Inflammatory macrophage treated with lipopolysaccharide for 4 hours (primary cell): ENCODE measurements at places on chromosomes 3 and 15.

GRCh38 chr3:4531478-4532025, 38.4 kb downstream of the ITPR1 start:
- DNase-seq: peak; percentile 33

- DNase-seq: peak; percentile 21
These were observed 455.0 kb upstream of the THBS1 start for GRCh38 chr15:39125904-39126303.

DNA sequence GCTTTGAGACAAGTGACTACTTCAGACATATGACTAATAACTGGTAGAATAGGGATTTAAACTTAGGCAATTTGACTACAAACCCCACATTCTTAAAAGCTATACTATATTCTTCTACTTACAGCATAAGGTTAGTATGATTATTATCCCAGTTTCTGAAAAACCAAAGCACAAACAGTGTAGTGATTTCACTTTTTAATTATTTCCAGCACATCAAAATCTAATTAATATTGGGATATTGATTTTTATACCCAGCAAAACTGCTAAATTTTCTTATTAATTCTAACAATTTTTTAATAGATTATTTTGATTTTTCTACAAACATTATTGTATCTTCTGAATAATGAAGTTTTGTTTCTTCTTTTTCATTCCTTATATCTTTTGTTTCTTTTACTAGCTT, 16.9 kb downstream of the EHHADH start:
- no peak for DNase-seq

DNA sequence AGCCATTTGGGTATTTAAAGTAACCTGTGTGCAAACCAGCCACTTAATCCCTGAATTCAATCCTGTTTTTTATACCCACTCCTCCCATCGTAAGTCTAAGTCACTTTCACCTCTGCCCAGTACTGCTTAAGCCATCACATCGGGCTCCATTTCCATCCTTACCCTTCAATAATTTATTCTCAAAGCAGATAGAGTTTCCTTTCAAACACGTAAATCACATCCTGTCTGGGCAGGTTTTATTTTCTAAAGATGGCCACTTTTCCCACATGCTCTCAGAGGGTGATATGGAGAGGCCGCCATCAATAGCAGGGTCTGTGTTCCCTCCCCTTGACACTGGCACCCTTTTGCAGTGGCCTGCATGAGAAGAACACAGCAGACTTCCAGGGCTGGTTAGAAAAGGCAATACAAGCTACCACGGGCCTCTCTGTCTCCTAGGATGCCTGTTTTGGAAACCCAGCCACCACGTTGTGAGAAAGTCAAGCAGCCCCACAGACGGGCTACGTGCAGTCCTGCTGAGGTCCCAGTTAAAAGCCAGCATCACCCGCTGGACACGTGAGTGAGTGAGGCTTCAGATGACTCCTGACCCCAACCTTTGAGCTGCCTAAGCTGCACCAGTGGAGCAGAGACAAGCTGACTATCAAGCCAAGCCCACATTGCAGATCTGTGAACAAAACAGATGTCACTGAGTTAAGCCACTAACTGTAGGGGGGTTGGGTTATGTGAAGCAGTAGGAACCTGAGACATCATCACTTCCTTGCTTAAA, 241.8 kb upstream of the SLCO3A1 start:
- DNase-seq: no peak

DNA sequence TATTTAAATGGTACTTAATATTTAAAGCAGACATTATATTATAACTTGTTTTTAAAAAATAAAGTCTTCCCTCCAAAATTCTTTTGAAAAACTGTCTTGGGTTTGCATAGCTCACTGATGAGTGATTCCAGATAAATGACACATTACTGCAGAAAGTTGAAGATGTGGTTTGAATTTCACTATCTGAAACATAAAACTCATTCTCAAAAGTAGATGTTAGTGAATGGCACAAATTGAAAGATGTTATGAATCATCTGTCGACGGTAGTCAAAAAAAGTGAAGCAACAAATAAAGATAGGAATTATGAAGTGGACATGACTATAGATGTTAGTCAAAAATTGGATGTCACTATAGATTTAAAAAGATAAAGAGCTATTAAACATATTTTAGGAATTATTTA, 280.5 kb downstream of the GAP43 start:
- no peak for DNase-seq

GRCh38 chr15:68299436-68299835, 21.9 kb downstream of the FEM1B start:
- no peak for DNase-seq

- DNase-seq: no peak
These were observed 32.5 kb upstream of the ICE2 start for GRCh38 chr15:60511351-60512031.

GRCh38 chr15:63067306-63067705, 24.8 kb downstream of the TPM1 start:
- peak; percentile 6 for DNase-seq

DNA sequence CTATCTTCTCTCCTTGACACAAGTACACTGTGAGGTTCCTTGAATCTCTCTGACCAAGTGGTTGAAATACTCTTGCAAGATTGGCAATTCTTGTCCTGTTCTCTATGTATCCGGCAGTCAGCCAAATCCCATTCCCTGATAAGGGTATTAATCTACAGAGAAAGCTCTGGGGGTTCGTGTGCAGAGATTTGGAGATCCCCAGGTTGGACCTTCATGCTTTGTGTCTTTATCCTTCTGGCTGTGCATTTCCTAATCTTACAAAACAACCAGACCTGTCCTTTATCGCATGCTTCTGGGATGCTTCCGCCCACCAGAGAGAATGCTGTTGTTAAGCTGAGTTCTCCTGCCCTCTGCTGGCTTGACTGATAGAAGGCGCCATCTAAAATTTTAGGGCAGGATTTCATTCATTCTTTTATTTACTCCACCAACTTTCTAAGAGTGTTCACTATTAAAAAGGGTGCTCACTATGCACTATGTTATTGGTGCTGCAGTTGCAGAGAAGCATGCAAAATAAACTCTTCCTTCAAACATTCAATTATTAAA, 8.6 kb upstream of the SST start:
- DNase-seq: peak; percentile 56

DNA sequence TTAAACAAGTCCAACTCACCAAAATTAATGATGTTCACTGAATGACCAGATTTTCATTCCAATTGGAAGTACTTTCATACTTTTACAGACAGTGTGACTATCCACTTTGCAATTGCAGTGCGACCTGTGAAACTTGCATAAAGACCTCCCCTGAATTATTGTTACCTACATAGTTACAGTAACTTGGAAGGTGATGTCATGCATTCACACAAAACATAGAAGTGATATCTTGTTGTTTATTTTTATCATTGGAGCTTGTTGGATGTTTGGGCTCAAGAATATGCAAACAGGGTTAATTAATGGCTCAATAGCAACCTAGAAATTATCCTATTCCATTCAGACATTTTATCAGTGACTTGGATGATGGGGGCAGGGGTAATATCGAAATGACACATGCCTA, 470.9 kb downstream of the MECOM start:
- DNase-seq: no peak

- peak; percentile 36 for DNase-seq
These were observed 529 bp upstream of the DLEC1 start for GRCh38 chr3:38038447-38038911.

- DNase-seq: no peak
These were observed 85.7 kb downstream of the SPATA16 start for GRCh38 chr3:173055228-173055933.

DNA sequence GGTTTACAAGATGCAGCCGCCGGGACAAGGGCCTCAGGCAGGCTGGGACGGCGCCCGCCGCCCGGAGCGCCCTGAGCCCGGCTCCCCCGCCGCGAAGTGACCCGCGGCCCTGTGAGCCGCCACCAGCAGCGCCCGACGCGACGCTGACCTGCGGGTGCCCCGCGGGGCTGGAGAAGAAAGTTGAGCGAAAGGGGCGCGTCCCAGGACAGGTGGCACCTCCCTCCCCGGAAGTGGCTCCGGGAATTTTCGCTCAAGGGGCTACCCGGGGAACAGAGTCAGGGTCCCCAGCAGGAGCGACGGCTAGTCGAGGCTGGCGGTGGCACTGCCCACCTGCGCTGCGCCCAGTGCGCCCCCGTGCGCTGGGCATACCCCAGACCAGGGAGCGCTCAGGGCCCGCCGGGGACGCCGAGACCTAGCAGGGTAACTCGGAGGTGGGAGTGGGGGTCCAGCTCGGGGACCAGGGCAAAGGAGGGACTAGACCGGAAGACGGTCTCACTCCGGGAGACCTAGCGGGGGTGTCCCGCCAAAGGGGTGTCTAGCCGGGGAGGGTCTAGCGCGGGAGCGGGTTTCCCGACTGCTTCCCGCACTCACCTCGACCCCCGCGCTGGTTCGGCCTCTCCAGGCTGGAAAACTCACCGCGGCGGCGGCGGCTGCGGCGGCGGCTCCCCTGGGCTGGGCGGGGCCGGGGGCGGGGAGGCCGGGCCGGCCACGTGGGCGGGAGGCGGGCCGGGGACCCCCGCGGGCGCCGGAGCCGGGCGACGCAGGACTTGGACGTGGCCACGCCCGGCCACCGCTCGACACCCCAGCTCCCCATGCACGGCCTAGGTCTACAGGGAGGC, 18.4 kb downstream of the SPATA12 start:
- DNase-seq: no peak

DNA sequence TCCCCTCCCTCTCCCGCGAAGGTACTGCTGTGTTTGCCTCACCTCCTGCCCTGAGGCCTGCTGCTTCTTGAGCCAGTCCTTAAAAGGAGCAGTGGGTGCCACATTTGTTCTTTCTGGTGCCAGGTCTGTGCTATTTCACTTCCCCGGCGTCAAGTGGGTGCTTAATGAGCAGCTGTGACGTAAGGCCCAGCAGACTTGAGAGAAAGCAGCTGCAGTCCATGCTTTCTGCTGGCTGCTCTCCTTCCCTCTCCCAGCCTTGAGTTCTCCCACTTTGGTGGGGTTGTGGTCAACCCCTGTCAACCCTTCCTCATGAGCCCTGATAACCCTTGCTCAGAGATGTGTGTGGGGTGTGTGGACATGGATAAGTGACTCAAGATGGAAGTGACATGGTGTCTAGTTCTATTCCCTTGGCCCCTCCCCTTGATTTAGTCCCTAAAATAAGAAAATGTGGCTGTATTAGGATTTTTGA, 6.9 kb downstream of the INAFM2 start:
- DNase-seq: peak; percentile 65

GRCh38 chr3:32575451-32576113, 4.9 kb upstream of the DYNC1LI1 start:
- DNase-seq: peak; percentile 82

DNA sequence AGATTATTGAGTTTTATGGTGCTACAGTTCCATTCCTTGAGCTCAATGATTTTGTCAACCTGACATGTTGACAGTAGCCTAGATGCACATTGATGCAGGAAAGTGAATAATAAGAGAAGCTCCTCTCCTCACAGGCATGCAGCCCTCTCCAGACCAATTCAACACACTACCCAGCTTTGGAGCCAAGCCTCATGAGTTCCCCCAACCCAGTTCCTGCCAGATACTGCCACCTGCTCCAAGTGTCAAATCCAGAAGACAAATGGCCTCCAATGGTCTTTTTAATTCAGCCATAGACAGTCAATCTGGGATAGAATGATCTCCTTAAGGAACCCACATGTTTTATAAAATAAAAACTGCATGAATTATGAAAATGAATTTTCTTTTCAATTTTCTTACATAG, 83.7 kb upstream of the ARHGEF3 start:
- no peak for DNase-seq

DNA sequence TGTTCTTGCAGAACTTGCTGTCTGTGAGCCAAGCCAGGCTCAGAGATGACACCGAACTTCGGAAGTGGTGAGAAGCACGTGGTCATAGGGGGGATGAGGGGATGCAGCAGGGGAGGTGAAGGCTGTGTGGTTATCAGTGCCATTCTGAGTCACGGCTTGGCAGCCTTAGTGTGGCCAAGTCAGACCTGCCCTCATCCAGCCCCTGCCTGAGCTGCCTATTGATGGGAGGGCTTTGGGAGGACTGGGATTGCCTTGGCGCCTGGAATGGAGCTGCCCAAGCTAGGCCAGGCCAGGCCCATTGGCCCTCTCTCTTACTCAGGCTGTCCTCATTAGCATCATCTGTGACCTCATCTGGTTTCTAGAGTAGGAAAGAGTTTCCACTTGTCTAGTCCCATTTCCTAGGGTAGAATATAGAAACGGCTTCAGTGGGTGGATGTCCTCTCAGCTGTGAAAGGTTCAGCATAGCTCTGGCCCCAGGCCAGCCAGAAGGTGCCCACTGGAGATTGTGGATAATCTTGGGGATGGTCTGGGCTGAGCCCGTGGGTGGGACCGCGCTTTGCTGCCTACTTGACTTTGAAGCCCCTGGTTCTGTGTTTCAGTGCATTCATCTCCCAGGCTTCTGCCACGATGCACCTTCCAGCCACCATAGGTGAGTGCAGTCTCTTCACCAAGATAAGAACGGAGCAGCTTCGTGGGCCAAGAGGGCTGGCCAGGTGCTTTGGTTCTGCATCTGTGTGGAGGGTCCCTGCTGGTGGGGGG, 7.2 kb downstream of the FAH start:
- peak; percentile 30 for DNase-seq

DNA sequence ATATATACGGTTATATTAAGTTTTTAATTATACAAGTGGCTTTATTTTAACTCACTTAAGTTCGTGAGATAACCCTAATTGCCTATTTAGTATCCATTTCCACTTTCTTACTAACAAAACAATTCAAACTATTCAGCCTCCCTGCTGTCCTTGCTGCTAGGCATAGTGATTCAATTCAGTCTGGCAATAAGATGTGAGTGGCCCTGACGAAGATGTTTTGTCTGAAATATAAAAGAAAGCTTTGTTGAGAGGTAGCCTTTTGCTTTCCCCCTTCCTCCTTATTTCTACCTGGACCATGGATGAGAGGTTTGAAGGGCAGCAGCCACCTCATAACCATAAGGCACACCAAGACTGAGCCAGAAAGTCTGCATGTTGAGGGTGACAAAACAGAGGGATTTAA, 89.3 kb upstream of the TRIM42 start:
- DNase-seq: no peak

- no peak for DNase-seq
These were observed 537.5 kb upstream of the CCDC54 start for GRCh38 chr3:106839576-106840280.

DNA sequence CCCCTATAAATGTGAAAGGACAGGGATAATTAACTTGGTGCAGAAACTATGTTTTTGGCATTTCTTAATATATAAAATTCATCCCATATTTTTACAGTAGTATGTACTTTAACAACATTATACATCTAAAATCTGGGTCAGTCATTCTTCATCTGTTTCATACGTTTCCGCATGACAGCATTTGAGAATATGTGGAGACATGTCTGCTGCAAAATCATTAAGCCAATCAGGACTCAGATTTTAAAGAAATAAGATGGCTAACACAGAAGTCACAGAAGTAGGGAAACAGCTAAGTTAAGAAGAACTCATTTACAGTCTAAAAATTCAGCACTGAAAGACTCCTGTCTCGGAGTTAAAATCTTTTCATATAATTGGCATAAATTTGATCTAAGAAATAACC, 200.4 kb downstream of the TAFA4 start:
- DNase-seq: no peak

- no peak for DNase-seq
These were observed 282.1 kb downstream of the RPLP1 start for GRCh38 chr15:69734699-69735098.

- no peak for DNase-seq
These were observed 2.9 kb downstream of the TNFSF10 start for GRCh38 chr3:172520301-172520831.

GRCh38 chr3:49534581-49535441, 19.5 kb upstream of the BSN start:
- DNase-seq: no peak
